ENCODE measurements at places on chromosomes 1 and 21.

DNA sequence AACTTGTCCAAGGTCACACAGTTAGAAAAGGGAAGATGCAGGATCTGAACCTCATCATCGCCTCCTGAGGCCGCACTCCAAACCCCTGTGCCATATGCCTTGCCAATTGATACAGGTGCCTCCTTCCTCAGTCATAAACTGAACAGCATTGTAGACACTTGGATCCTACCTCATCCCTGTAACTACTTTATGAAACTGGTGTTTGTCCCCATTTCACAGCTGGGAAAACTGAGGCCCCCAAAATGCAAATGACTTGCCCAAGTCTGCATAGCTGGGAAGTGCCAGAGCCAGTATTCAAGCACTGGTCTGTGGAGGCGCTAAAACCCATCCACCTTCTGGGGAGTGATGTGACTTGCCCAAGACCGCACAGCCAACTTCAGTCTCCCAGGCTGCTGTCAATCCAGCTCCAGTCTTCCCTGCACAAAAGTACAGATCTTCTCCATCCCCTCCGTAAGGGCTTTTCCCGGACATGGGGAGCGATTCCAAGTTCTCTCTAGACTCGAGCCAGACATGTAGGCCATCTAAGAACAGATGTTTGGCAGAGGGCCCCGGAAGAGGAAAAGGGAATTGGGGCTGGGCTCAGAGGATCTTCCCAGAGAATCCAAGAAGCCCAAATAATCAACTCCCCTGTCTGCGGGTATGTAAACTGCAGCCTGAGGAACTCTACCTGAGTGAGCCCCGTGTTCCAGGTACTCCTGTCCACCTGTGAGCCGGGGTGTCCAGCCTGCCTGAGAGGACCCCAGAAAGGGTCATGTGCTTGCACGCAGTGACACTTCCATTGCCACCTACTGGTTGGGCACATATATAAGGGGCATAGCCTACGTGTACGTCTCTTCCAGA is 60.5 kb downstream of the SYT2 start:
- DNase-seq: no peak

DNA sequence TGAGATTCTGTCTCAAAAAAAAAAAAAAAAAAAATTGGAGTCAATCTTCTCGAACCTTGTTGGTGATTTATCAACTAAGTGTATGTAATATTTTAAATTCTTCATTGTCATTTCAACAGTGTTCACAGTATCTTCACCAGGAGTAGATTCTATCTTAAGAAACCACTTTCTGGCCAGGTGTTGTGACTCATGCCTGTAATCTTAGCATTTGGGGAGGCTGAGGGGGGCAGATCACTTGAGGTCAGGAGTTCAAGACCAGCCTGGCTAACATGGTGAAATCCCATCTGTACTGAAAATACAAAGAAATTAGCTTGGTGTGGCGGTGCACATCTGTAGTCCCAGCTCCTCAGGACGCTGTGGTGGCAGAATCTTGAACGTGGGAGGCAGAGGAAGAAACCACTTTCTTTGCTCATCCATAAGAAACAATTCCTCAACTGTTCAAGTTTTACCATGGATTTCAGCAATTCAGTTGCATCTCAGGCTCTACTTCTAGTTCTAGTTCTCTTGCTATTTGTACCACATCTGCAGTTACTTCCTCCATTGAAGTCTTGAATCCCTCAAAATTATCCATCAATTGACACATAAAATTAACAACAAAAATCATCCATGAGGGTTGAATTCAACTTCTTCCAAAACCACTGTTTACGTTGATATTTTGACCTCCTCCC is 30.4 kb upstream of the EYA3 start:
- DNase-seq: no peak

- no peak for DNase-seq
Measured at GRCh38 chr1:245933431-245934045, 573.5 kb downstream of the SMYD3 start.

DNA sequence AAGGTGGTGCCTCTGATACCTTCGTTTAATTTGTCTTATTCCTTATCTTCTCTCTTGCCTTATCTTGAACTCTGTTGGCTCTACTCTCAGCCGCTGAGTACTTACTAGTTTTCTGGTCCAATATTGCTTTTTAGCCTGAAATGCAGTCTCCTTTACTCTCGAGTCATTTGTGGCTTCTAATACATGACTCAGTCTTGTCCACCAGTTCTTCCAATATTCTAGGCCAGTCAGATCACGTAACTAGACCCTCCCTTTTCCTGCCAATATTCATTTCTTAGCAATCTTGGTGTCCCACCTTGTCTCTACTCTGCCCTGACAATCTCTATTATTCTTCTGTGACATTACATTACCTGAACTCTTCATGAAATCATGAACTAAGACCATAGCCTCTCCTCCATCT is 555.8 kb downstream of the DPYD start:
- no peak for DNase-seq

GRCh38 chr1:212951126-212951946 is 995 bp downstream of the VASH2 start:
- no peak for DNase-seq

- DNase-seq: no peak
Measured at GRCh38 chr1:97781762-97782337, 139.0 kb downstream of the DPYD start.

DNA sequence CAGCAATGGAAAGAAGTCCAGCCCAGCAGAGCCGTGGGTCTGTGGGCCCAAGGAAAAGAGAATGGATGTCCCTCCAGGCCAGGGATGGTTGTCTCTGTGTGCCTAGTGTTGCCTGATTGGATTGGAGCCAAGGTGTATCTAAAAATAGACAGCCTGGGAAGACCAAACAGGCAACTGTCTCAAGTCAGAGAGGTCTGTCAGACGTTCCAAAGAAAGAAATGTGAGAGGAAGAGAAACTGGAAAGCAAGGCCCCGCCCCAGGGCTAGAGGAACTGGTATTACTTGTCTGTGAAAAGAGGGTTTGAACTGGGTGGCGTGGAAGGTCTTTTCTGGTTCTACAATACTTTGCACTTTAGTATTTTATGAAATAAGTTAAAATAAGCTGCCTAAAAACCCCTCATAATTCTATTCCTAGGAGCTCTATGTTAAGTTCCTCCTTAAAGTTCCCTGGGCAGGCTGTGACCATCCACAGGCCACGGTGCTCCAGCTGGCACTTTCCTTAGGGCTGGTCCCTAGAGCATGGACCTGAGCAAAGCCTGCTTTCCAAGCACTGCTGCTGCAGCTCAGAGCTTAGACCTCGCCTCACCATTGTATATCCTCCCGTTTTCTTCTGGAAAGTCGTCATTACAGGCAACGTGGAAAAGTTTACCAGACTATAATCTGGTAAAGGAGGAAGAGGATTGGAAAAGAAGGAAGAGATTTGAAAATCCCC is 151.6 kb downstream of the DISC1 start:
- DNase-seq: no peak

DNA sequence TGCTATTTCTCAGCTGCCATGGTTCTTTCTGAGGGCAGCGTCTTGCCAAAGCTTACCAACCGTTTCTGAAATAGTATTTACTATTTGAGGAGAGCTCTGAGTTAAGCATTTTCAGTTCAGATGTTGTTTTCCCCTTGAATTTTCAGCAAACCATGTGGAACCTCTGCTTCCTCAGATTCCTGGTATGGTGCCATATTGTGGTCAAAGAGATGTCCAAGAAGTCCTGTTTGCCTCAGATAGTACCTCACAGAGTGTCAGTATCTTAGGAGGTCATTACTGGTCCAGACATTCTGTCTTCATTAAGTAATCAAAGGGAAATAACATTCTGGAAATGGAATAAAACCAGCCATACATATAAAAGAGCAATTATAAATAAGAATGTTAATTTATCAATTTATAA is 36.6 kb downstream of the VANGL2 start:
- no peak for DNase-seq

- no peak for DNase-seq
Measured at GRCh38 chr1:95096218-95096841, 20.8 kb upstream of the TLCD4 start.

- DNase-seq: no peak
Measured at GRCh38 chr1:179866616-179867015, 11.0 kb downstream of the TOR1AIP2 start.

GRCh38 chr1:231853588-231854207 is 227.1 kb downstream of the DISC1 start:
- DNase-seq: no peak
